ENCODE measurements at places on chromosomes 1 and 21.

GRCh38 chr1:230271300-230272035, 154.7 kb downstream of the PGBD5 start:
- no peak for DNase-seq

DNA sequence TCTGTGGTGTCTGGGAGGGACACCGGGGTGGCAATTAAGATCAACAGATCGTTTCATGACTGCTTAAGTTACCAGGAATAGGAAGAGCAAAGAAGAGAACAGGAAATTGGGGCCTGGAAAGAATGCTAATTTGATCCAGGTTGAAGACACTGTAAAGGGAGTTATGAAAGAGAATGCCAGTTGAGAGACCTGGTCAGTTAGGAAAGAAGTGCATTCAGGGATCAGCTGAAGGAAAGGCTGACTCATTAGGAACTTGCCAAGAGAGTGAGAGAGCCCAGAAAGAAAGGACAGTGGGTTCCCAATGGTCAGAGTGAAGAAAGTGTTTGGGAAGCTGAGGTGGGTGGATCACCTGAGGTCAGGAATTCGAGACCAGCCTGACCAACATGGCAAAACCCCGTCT, 119.6 kb downstream of the UBE2U start:
- no peak for DNase-seq

GRCh38 chr1:205435578-205436573, 14.0 kb upstream of the LEMD1 start:
- no peak for DNase-seq

- DNase-seq = no peak
These were observed 13.1 kb downstream of the RNF187 start for GRCh38 chr1:228500143-228500734.

- DNase-seq = no peak
These were observed 68.3 kb downstream of the NENF start for GRCh38 chr1:212500983-212501382.

DNA sequence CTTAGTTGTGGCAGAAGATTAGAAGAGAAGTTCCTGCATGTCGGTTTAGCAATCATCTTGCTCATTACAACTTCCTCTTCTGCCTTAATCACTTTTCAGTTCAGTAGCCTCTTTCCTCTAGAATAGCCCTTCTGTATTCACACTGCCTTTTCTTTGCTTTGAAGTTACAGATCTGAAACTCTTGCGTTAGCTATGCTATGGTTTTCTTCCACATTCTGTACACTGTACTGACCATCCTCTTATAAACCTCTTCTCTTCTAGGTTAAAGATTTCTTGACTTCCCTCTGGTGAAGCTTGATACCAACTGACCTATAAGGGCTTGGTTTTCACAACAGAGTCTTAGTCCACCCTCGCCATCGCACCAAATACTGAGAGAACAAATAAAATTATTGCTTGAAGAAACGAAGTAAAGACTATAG, 35.0 kb downstream of the C21orf91 start:
- DNase-seq = no peak

GRCh38 chr1:94315552-94316116, 78.2 kb upstream of the ARHGAP29 start:
- DNase-seq = no peak

- no peak for DNase-seq
These were observed 5.0 kb upstream of the MATN1 start for GRCh38 chr1:30728340-30728739.

DNA sequence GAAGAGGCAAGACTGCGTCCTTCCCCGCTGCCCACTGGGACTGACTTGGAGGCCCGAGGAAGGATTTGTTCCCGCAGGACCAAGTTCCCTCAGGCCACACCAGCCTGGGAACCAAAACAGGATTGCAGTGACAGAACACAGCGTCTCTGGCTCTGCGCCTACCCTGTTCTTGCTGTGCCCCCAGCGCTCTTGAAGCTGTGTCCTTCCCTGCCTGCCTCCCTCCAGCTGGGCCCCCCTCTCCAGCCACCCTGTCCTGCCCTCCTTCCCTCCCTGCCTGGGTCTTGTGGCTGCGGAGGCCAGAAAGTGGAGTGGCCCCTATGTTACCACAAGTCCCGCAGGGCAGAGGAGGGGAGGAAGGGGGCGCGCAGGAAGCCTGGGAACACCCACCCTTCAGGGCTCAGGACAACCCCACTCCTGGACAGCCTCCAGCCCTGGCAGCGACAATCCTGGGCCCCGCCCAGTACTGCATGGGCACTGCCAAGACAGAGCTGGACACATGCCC, 164.9 kb downstream of the DYRK1A start:
- no peak for DNase-seq

- no peak for DNase-seq
These were observed 480.2 kb upstream of the RUNX1 start for GRCh38 chr21:35529171-35529863.

DNA sequence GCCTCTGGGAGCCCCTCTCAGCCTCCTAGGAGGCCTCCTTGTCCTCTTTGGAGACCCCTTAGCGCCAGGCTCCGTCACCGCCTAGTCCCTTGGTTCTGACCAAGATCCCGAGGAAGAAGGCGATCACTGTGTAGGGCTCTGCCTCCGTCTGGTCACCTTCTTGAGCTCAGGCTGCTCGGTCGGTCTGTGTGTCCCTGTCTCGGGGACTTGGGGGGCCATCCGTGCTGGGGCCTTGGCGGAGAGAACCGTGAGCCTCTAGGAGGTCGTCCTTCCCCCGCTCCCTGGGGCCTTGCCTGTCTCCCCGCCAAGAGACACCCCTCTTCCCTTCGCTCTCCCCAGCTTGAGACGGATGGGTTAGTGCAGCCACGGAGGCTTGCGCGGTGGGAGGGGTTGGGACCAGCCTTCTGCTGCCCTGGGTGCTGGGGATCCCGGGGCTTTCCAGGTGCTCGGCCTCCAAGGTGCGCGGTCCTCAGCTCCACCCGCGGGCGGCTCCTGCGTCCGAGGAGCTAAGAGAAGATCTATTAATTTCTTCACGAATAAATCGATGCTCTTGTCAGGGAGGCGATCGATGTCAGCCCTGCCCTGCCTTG, 701 bp upstream of the INSRR start:
- no peak for DNase-seq

DNA sequence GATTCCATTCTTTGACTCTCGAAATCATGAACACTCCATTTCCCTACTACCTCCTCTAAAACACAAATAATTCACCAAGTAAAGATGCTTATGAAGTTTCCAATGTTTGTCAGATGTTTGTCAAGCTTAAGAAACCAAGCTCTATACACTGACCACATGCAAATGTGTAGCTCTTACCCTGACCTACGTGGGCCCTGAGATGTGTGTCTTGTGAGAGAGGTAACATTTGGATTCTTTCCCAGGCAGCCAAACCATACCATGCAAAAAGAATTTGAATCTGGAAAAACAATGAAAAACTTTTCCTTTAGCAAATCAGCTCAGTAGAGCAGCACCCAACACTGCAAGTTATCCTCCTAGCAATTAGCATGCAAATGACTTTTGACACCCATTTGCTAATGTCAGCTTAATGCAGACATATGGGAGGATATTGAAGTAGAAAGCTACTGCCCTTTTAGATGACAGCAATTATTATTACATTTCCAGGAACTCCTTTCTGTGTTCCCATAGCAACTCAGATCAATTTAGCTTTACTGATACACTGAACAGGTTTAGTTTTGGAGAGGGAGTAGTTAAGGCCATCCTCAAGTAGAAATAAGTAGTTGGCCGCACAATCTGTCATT, 83.2 kb upstream of the RGS4 start:
- no peak for DNase-seq

GRCh38 chr1:231865331-231865730, 238.7 kb downstream of the DISC1 start:
- no peak for DNase-seq

DNA sequence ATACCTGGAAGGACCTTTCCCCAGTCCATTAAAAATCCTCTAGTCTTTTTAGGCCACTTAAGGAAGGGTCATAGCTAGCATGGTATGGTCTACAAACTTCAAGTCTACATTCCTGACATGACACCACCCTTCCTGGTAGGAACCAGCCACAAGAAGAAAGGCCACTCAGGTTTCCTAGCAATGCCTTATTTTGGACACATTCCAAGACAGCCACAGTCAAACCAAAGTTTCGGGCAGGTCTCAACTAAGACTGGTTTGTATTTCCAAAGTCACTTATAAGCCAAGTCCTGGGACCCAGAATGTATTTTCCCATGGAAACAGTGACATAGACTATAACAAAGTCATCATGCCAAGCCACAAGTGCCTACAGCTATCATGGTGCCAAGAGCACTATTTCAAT, 50.6 kb upstream of the SLC44A3 start:
- DNase-seq = no peak

DNA sequence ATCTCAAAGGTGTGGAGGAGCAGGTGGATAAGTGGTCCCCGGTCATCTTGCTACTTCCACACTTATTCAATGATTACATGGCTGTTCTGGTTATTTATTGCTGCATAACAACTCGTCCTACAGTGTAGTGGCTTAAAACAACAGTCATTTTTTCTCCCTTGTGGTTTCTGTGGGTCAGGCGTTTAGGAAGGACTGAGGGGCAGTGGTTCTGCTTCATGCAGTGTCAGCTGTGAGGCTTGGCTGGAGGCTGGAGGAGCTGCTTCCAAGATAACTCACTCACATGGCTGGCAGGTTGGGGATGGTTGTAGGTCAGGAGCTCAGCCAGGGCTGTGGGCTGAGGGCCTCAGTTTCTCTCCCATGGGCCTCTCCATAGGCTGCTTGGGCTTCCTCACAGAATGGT, 5.9 kb upstream of the SLC6A17 start:
- no peak for DNase-seq

DNA sequence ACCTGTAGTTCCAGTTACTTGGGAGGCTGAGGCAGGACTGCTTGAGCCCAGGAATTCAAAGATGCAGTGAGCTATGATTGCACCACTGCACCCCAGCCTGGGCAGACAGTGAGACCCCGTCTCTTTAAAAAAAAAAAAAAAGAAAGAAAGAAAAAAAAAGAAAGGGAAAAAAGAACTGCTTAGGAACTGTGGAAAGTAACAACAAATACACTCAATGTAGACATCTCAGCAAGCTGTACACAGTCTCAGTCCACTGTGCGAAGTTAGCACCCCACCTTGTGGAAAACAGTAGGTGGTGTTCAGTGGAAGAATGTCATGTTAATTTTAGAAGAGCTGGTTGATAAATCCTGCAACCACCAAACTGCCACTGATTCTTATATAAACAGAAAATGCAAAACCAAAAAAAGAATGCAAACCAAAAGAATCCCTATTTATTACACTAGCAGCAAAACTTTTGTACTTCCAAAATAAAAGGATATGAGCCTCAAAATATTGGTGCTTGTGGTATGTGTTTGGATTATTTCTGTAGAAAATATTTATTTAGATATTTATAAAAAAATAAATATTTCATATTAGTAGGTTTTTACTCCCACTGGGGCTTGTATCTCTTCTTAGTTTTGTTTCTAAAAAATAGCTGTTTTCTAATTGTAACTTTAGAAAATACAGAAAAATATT, 31.1 kb downstream of the ALG14 start:
- no peak for DNase-seq

GRCh38 chr1:200226268-200226968, 183.4 kb downstream of the ZNF281 start:
- DNase-seq = no peak

DNA sequence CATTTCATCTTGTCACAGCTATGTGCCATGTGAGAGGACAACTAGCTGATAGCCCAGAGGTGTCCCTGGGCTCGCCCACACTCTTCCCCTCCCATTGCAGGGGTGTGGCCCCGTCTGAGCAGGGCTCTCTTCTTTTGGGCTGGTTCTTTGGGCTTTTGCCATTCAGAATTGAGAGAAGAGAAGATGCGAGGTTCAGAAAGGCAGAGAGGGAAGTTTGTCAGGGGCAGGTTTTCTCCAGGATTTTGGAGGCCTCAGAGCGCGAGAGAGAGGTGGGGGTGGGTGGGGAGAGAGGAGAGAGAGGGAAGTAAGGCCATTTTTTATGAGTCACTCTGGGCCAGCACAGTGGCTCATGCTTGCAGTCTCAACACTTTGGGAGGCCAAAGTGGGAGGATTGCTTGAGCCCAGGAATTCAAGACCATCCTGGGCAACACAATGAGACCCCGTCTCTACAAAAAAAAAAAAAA, 5.2 kb downstream of the IFI6 start:
- DNase-seq = no peak

GRCh38 chr21:24428591-24429199, 1178.6 kb downstream of the MRPL39 start:
- DNase-seq = no peak

DNA sequence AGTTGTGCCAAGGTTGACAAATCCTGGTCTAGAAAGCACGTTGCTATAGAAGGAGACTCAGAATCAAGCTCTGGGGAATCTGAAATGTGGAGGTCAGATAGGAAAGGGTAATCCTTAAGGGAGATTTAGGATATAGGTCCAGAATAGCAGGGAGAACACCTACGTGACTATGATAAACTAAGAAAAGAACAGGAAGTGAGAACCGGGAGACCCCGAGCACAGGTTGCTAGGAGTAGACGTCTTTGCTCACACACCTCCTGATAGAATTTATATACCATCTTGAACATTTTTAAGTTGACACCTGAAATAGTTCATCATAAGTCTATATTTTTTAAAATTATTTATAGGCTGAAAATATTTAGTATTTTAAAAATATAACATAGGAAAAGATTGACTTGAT, 7.9 kb upstream of the COG2 start:
- DNase-seq = no peak

- DNase-seq = no peak
These were observed 53.3 kb downstream of the ARHGEF16 start for GRCh38 chr1:3507636-3508275.

GRCh38 chr1:214791961-214792360, 189.0 kb downstream of the CENPF start:
- no peak for DNase-seq

- DNase-seq = no peak
These were observed 15.7 kb downstream of the GPR157 start for GRCh38 chr1:9112961-9113880.

- DNase-seq = no peak
These were observed 122.5 kb upstream of the COA6 start for GRCh38 chr1:234250747-234251146.

DNA sequence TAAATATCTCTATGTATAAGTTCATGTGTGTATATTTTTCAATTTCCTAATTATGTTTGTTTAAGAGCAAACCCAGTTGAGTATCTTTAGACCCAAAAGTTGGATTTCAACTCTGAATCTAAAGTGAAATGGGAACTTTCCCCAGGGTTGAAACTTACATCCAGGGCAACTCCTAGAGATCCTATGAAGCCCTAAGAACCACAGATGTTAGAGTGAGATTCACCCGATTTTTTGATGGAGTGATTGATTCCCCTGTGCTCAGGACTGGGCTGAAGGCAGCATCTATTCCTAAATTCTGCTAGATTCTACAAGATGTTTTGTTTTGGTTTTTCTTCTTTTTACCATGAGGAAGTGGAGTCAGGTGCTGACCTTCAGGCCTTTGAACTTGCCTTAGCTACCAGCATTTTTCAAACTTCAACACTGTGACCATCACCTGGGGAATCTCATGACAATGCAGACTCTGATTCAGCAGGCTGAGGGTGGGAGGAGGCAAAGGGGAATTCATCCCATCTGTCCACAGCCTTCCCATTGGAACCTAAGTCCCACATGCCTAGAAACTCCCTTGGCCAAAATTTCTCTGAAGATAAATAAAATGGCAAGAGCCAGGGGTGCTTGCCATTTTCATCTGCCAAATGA, 145.5 kb downstream of the ETS2 start:
- no peak for DNase-seq

- DNase-seq = peak; percentile 82
These were observed 21.4 kb downstream of the CLIC6 start for GRCh38 chr21:34690041-34690792.

All from NCI-H2081 treated with DMSO at 0.1 percent for 48 hours (cell line).